ENCODE measurements at places on chromosomes 13 and 19.
A peak's percentile ranks its signal among the peaks of the same experiment; 100 is the strongest.

DNA sequence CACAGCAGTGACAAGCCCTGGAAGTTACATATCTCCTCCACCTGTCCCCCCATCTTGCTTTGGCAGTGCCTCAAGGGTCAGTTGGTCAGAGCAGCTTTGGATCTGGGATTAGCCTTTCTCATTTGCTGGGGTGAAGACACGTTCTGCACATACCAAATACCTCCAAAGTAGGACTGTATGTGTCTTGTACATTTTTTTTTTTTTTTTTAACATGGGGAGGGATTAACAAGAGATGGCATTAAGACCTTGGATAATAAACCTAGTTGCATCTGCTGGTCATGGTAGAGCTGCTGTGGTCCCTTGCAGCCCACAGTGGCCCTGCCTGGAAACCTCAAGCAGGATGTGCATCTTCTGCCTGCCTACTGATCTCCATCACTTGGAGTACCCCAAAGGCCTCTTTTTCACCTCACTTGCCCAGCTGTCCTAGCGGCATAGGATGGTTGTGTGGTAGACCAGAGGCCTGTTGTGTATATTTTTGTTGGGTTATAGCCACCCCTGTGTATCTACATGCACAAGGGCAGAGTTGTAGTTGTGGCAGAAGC is 2.5 kb downstream of the RPS19 start:
- peak; percentile 44 for DNase-seq
- peaks cover 22% of the 10 kb centered on the region for H3K36me3 ChIP-seq
- peak overlapping the region; percentile 94 for H3K4me3 ChIP-seq
- H3K4me1 ChIP-seq: peaks cover 55% of the 10 kb centered on the region
- peak overlapping the region; percentile 93 for H3K27ac ChIP-seq
- no peaks in the 10 kb centered on the region for H3K27me3 ChIP-seq

- H3K36me3 ChIP-seq: no peaks in the 10 kb centered on the region
These were observed 208.9 kb upstream of the TMTC4 start for GRCh38 chr13:100883453-100883852.

DNA sequence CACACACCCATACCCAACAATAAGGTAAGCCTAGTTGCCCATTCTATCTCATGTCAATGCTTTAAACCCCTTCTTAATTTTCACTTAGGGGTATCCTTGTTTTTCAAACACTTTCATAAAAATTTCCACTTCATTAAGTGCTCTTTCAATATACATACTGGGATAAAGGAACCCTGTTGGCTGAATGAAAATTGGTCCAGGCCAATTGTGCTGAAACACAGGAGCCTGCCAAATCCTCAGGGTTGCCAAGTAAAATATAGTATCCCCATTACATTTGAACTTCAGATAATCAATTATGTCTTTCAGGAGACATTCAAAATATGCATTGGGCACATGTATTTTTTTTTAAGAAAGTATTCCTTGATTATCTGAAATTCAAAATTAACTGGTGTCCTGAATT is 1131.1 kb downstream of the SLITRK1 start:
- no peak overlapping the region for H3K27ac ChIP-seq
- H3K36me3 ChIP-seq: no peaks in the 10 kb centered on the region
- no peaks in the 10 kb centered on the region for H3K4me1 ChIP-seq
- no peak for DNase-seq

DNA sequence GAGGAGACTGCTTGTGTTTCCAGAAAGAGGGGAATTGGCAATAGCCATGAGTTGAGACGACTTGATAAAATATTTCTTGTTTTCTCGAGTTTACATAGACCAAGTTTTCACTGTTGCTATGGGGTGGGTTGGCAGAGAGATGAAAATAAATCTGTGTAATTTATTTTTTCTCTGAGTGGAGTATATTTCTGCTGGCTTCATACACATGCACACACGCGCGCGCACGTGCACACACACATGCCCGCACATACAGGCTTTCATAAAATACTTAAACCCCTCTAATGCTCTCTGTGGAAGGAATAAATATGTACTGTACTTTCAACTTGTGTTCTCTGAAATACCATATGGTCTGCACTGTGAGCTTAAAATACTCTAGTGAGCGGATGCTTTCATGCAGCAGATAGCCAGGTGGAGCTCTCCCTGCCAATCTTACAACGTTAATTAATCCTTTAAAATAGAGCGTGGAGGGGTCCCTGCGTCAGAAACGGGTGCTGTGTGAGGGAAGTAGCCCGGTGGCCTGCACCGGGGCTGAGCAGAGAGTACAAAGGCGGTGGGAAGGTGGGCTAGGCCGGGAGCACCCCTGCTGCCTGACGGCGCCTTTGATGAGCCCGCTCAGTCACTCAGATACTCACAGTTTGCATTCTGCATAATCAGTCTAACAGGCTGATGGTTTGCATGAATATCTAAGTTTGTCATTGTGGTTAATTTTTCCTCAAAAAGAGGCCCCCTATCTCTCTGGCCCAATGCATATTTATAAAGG is 44.1 kb downstream of the CCNE1 start:
- H3K4me1 ChIP-seq: no peaks in the 10 kb centered on the region
- no peak overlapping the region for H3K4me3 ChIP-seq
- H3K27me3 ChIP-seq: peaks cover 4% of the 10 kb centered on the region
- DNase-seq: no peak

GRCh38 chr13:51674276-51674675 is 90.0 kb downstream of the WDFY2 start:
- H3K4me3 ChIP-seq: no peak overlapping the region
- peaks cover 5% of the 10 kb centered on the region for H3K36me3 ChIP-seq
- H3K27me3 ChIP-seq: no peaks in the 10 kb centered on the region
- DNase-seq: no peak

GRCh38 chr13:54486421-54487166 is 1458.0 kb downstream of the OLFM4 start:
- H3K4me3 ChIP-seq: no peak overlapping the region
- H3K27me3 ChIP-seq: no peaks in the 10 kb centered on the region
- H3K27ac ChIP-seq: no peak overlapping the region

- peak overlapping the region; percentile 52 for H3K4me3 ChIP-seq
- no peaks in the 10 kb centered on the region for H3K4me1 ChIP-seq
These were observed 4.2 kb downstream of the ADPRHL1 start for GRCh38 chr13:113448885-113449692.

GRCh38 chr19:48596679-48597465 is 9.7 kb upstream of the SPACA4 start:
- H3K36me3 ChIP-seq: no peaks in the 10 kb centered on the region
- peak overlapping the region; percentile 36 for H3K4me3 ChIP-seq
- peaks cover 4% of the 10 kb centered on the region for H3K27me3 ChIP-seq
- no peak overlapping the region for H3K27ac ChIP-seq
- DNase-seq: no peak
- H3K4me1 ChIP-seq: no peaks in the 10 kb centered on the region

DNA sequence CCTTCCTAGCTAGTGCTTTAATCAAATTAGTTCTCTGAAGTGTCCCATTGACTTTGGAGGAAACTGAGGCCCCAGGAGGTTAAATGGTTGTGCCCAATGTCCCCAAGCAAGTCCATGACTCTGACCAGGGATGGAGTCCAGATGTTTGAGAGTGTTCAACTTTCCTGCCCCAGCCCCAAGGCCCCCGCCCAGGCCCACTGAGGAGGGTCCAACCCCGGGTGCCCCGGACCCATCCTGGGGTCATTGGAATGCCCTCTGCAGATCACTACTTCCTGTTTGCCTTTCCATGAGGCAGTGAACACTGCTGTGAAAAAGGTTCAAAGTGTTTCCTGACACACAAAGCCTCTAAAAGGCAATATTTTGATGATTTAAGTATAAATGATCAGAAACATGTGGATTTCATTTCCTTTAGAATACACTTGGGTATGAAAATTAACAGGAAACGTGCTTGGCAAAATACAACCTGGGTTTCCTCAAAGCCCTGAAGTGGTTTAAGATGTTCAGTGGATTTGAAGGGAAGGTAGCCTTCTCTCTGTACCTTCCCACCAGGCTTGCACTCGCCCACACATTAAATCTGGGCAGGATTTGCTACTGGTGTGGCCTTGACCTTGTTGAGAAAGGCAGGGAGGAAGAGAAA is 335.7 kb downstream of the TSHZ3 start:
- no peak for DNase-seq
- H3K36me3 ChIP-seq: no peaks in the 10 kb centered on the region
- peaks cover 25% of the 10 kb centered on the region for H3K4me1 ChIP-seq
- H3K27ac ChIP-seq: no peak overlapping the region
- H3K4me3 ChIP-seq: no peak overlapping the region
- no peaks in the 10 kb centered on the region for H3K27me3 ChIP-seq

- H3K4me1 ChIP-seq: no peaks in the 10 kb centered on the region
- no peak for DNase-seq
- H3K27ac ChIP-seq: no peak overlapping the region
- no peaks in the 10 kb centered on the region for H3K36me3 ChIP-seq
These were observed 378.0 kb downstream of the DNAJC15 start for GRCh38 chr13:43401361-43401760.

DNA sequence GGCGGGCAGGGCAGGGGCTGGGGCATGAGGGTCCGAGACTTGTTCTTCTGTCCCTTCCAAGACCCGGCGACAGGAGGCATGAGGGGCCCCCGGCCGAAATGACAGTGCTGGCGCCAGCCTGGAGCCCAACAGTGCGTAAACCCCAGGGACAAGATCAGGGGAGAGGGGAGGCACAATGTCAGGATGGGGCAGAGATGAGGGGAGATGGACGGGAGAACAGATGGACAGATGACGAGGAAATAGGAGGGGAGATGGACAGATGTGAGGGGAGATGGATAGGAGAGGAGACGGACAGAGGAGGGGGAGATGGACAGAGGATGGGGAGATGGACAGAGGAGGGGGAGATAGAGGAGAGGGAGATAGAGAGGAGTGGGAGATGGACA is 518 bp downstream of the FLT3LG start:
- no peaks in the 10 kb centered on the region for H3K36me3 ChIP-seq
- no peaks in the 10 kb centered on the region for H3K27me3 ChIP-seq
- DNase-seq: no peak
- H3K4me3 ChIP-seq: peak overlapping the region; percentile 89
- peak overlapping the region; percentile 91 for H3K27ac ChIP-seq

GRCh38 chr13:40170982-40171381 is 495.5 kb downstream of the FOXO1 start:
- peaks cover 20% of the 10 kb centered on the region for H3K27me3 ChIP-seq
- H3K4me3 ChIP-seq: no peak overlapping the region
- no peaks in the 10 kb centered on the region for H3K4me1 ChIP-seq
- no peaks in the 10 kb centered on the region for H3K36me3 ChIP-seq
- no peak overlapping the region for H3K27ac ChIP-seq
- DNase-seq: no peak

DNA sequence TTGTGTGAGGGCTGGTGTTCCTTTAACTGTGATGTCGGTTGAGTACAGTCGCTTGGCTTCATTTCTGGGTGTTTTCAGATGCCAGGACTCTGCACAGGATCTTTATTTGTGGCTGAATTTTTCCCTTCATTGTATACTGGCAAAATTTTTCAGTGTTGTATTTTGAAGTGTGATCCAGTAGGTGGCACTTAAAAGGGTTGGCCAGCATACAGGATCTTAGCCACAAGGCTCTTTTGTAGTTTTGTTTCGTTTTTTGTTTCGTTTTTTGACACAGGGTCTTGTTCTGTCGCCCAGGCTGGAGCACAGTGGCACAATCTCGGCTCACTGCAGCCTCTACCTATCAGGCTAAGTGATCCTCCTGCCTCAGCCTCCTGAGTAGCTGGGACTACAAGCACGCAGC is 8.7 kb downstream of the FCAR start:
- H3K4me1 ChIP-seq: peaks cover 6% of the 10 kb centered on the region
- peaks cover 9% of the 10 kb centered on the region for H3K27me3 ChIP-seq
- DNase-seq: peak; percentile 73
- H3K36me3 ChIP-seq: no peaks in the 10 kb centered on the region
- H3K27ac ChIP-seq: peak overlapping the region; percentile 46
- H3K4me3 ChIP-seq: peak overlapping the region; percentile 50

GRCh38 chr13:106425661-106426060 is 109.8 kb downstream of the EFNB2 start:
- H3K27me3 ChIP-seq: peaks cover 2% of the 10 kb centered on the region
- H3K27ac ChIP-seq: no peak overlapping the region
- no peaks in the 10 kb centered on the region for H3K36me3 ChIP-seq
- H3K4me1 ChIP-seq: no peaks in the 10 kb centered on the region
- H3K4me3 ChIP-seq: no peak overlapping the region

DNA sequence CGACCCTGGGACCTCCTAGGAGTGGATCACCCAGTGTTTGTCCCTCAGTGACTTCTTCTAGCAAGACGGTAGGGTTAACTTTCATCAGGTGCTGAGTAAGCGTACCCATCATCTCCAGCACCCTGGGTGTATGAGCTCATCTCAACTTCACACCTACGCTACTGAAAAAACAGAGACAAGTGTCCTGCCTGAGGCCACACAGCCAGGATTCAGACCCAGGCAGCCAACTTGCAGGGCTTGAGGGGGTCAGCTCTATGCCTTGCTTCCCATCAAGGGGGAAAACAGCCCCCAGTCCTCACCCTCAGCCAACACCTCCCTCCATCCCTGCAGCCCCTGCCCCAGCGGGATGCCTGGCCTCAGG is 4.6 kb downstream of the TLE2 start:
- H3K4me1 ChIP-seq: no peaks in the 10 kb centered on the region
- H3K27ac ChIP-seq: no peak overlapping the region
- no peaks in the 10 kb centered on the region for H3K27me3 ChIP-seq
- DNase-seq: no peak
- H3K4me3 ChIP-seq: no peak overlapping the region

GRCh38 chr13:99953138-99953755 is 18.3 kb downstream of the ZIC5 start:
- H3K36me3 ChIP-seq: no peaks in the 10 kb centered on the region
- DNase-seq: no peak
- H3K27me3 ChIP-seq: peaks cover 50% of the 10 kb centered on the region
- no peaks in the 10 kb centered on the region for H3K4me1 ChIP-seq

DNA sequence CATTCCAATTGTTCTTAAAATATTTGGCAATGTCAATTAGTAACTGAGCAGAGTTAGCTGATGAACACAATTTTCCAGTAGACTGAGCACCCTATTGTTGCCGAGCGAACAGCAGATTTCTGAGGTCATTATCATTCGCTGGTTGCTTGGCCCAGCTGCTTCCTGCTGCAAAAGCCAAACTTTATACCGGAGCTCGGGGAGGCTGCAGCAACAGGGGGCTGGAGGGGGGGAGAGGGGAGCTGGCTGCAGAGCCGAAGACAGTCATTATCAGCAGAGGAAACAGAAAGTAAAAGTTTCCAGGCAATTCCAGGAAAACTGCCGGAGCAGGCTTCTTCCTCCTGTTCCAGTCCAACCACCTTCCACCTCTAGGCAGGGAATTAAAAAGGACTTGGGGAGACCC is 77.9 kb downstream of the ZNF536 start:
- no peaks in the 10 kb centered on the region for H3K36me3 ChIP-seq
- peaks cover 21% of the 10 kb centered on the region for H3K27me3 ChIP-seq
- no peak for DNase-seq
- no peaks in the 10 kb centered on the region for H3K4me1 ChIP-seq

DNA sequence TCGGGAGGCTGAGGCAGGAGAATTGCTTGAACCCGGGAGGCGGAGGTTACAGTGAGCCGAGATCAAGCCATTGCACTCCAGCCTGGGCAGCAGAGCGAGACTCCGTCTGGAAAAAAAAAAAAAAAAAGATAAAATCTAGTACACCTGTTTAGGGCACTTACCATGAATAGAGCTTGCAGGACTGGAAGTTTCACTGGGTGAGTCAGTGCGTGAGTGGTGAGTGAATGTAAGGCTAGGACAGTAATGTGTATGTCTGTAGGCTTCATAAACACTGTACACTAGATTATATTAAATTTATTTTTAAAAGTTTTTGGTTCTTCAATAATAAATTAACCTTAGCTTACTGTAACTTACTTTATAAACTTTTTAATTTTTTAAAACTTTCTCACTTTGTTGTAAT is 22.9 kb downstream of the PPP5C start:
- H3K4me1 ChIP-seq: peaks cover 39% of the 10 kb centered on the region
- DNase-seq: no peak
- H3K27me3 ChIP-seq: no peaks in the 10 kb centered on the region
- no peaks in the 10 kb centered on the region for H3K36me3 ChIP-seq

All from natural killer cell treated with Interleukin-12 subunit alpha and Interleukin-12 subunit beta and Interleukin-15 and Interleukin-18, amount 100 ng/mL, for 72 hours (primary cell).